ENCODE measurements at places on chromosomes 3 and 15. TPM values are rescaled to one million over a fixed set of nuclear protein-coding genes. Genes with fewer than 3 reads are reported as not detected.

DNA sequence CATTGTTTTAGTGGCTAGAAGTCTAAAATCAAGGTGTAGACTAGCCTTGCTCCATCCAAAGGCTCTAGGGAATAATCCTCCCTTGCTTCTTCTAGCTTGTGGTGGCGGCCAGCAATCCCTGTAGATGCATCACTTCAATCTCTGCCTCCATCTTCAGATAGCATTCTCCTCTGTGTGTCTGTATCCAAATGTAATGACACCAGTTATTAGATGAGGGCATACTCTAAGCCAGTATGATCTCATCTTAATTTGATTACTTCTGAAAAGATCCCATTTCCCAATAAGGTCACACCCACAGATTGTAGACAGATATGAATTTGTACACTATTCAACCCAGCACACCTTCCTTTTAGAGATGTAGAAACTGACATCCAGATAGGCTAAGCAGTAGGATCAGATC lies 334.5 kb upstream of the KCNMB2 start:
- no peak for DNase-seq

- no peak for DNase-seq
Measured at GRCh38 chr3:120089089-120089488, 5.2 kb downstream of the GSK3B start.

ACTL6A gene
- polyA plus RNA-seq = 33.9 TPM

IRAK2 gene
- polyA plus RNA-seq = 0.98 TPM

DNA sequence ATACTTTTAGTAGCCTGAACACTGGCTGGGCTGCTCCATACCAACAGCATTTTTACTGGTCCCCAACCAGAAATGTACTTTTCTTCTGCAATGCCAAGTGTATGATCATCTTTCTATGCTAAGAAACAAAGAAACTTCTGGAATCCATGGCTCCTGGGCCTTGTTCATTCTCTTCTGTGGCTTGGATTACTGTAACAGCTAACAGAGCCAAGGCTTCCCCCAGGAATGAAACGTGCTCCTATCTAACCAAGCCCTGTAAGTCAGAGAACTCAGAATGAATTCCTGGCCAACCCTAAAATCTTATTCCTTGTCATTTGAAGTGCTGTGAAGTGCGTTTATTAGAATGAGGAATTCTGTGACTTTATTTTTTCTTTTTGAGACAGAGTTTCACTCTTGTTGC lies 102.9 kb upstream of the RAD18 start:
- DNase-seq = no peak

- no peak for DNase-seq
Measured at GRCh38 chr15:40257656-40258450, 19.0 kb downstream of the PAK6 start.

GRCh38 chr15:41869770-41870688 lies 23.8 kb downstream of the SPTBN5 start:
- no peak for DNase-seq

PLS1 gene
- 0.93 TPM for polyA plus RNA-seq

GRCh38 chr3:130260918-130261317 lies 84.6 kb upstream of the COL6A5 start:
- DNase-seq = peak; percentile 75

DNA sequence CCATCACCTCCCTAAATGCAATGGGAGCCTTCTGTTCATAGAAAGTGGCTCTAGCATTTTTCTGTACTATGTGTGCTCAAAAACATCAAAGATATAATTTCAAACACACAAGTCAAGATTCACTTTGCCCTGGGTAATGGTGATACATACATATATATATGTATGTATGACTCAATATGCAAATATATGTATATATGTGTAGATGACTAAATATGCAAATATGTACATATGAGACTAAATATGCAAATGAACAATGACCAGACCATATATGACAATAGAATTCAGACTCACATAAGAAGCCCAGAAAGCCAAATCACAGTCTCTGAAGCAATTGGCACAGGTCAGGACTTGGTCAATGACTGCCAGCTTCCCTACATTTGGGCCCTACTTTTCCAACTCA lies 36.9 kb upstream of the SNRK start:
- DNase-seq = no peak

GRCh38 chr15:70401709-70402108 lies 304.0 kb upstream of the TLE3 start:
- peak; percentile 74 for DNase-seq

DNA sequence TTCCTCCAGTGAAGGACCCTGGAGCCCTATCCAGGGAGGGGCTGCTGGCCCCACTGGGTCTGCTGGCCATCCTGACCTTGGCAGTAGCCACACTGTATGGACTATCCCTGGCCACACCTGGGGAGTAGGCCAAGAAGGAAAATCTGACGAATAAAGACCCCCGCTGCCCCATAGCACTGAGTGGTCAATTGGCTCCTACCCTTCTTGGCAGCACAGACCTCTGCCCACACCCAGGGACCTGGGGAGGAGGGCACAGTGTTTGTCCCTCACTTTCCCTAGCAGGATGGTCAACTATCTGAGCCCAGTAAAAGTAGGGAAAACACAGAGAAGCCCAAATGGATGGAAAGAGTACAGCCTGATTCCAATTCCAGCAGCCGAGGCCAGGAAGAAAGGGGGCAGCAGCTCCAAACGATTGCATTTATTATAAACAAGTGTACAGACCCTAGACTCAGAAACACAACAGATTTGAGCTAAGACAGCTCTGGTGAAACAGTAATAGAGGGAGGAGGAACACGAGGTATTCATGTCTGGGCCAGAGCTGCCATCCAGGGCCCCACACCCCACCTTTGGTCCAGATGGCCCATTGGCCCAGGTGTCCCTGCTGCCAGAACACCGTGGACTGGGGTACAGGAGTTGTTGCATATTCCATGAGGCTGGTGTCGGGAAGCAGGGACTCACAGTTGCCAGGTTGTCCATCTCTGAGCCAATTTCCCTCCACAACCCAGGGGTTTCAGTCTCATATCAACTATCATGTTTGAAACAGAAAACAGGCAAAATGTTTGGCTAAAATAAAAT lies 21.1 kb downstream of the ATRIP start:
- DNase-seq = no peak

Measured in muscle of arm (tissue), 14 donors.